NCI-H1417 (cell line): ENCODE measurements at places on chromosomes 7 and 10.

- no peak for DNase-seq
Measured at GRCh38 chr10:86962136-86962980, 4.0 kb downstream of the SNCG start.

DNA sequence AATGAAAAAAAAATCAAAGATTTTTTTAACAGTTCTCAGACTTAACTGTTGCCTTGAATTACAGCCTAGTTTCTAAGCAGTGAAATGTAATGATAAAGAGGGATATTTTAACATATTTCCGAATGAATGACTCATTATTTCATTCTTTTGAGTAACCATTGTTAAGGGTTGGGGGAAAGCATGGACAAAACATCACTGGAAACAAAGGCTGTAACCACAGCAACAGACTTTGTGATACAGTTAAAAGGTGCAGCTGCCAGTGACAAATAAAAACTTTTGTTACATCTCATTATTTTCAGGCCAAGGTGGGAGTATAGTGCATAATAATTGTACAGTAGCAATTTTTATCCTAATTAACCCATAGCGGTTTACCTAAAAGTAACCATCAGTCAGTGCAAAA lies 172.6 kb downstream of the LRRTM3 start:
- DNase-seq: no peak

GRCh38 chr7:3179456-3179855 lies 121.6 kb upstream of the SDK1 start:
- DNase-seq: no peak

GRCh38 chr7:156792611-156793010 lies 100.4 kb downstream of the LMBR1 start:
- no peak for DNase-seq

DNA sequence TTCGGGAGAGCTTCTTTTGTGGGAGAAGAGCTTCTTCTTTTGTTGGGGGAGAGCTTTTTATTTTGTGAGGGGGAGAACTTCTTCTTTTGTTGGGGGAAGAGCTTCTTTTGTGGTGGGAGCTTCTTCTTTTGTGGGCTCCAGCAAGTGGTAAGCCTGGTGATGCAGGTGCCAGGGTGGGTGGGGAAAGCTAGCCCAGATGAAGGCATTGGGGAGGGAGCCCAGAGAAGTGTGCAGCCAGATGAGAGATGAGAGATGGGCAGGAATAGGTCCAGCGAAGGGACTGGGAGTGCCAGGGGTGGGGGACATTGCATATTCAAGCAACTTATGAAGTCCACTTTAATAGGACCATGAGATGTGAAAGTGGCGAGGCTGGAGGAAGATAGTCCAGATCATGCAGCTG lies 9.7 kb downstream of the ADRA2A start:
- no peak for DNase-seq
